ENCODE measurements at places on chromosomes 2 and 18. TPM values are rescaled to one million over a fixed set of nuclear protein-coding genes. Genes with fewer than 3 reads are reported as not detected.
A peak's percentile ranks its signal among the peaks of the same experiment; 100 is the strongest.

DNA sequence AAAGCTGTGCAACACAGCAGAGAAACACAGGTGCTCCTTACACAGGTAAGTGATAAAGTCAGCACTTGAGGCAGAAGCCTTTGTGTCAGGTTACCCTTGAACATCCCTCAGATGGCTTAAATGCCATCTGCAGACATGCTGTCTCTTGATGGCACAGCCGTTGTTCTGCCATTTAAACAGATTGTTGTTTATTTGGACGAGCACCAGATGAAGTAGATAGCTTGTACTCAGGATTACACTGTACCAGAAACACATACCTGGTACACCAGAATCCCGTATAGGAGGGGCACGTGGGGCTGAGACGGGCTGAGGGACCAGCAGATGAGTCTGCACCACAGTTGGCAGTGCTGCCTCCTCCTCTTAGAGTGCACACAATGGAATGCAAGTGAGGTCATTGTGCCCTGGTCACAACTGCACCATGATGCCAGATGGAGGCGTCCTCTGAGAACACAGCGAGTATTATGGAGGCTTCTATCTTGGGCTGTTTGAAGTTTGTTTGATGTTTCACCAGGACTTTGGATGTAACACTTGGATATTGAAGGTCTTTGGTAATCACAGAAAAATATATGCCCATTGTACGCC, 143.0 kb downstream of the TANC1 start:
- no peak for DNase-seq

DNA sequence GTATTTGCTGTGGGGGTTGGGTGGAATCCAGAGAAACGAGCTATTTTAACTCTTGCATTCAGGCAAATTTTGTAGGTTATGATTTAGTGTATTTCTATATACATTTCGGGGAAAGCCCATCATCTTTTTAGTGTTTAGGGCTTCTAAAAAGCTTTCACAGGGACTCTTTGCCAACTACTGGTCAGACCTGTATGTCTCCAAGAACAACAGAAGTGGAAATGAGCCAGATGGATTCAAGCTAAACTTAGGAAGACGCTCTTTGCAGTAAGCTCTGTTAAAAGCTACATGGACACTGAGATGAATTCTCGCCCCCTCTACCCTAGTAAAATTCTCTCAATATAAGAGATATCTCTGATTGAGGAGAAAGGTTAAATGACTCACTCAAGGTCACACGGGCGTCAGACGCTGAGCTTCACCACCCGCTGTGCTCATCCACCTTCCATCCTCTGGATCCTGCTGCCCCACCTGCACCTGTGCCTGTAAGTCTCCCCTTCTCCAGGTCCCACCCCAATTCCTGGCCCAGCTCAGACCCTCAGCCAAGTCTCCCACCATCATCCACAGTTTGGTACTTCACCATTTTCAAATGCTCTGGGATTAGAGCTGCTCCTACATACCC, 85.6 kb downstream of the MARCHF4 start:
- DNase-seq = no peak

DNA sequence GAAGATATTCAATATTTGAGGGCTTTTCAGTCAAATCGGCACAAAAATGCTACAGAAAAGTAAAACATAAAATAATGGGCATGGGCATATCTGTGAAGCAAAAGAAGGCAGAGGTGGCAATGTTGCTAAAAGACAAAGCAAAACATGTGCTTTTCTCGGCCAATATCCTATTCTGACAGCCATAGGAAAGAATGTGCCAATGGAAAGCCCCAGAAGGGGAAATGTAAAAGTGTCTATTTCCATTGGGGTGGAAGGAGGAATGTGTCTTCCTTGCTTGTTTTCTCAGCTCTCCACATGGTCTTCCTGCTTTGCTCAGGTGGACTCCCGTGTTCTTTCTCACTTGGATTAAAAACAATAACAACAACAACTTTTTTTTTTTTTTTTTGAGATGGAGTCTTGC, 13.7 kb upstream of the PER2 start:
- DNase-seq = no peak

DNA sequence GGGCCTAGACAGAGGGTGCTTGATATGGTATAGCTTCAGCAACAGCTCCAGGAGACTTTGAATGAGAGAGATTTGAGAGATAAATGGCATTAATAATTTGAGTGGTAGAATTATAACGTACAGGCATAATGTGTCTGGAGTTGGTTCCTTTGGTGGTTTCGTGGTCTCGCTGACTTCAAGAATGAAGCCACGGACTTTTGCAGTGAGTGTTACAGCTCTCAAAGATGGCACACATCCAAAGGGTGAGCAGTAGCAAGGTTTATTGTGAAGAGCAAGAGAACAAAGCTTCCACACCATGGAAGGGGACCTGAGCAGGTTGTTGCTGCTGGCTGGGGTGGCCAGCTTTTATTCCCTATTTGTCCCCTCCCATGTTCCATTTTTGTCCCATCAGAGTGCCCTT, 23.1 kb downstream of the PDCD1 start:
- DNase-seq = no peak

DNA sequence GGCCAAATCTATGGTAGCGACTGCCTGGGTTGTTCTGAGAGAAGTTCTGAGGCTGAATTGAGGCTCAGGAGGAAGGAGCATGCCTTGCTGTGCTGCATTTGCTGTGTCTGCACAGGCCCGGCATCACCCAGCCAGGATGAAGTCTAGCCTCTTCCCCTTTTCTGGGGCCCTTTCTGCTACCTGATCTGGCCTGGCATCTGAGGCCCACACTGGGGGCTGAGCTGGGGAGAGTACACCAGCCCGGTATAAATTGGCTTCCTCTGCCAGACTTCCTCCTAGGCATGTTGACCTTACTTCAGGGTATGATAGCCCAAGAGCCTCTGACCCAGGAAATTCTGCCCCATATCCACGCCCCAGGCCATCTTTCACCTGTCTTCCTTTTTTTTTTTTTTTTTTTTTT, 30.0 kb downstream of the MRPL35 start:
- DNase-seq = peak; percentile 67

- DNase-seq = no peak
Measured at GRCh38 chr2:231383416-231384108, 11.9 kb upstream of the B3GNT7 start.

DNA sequence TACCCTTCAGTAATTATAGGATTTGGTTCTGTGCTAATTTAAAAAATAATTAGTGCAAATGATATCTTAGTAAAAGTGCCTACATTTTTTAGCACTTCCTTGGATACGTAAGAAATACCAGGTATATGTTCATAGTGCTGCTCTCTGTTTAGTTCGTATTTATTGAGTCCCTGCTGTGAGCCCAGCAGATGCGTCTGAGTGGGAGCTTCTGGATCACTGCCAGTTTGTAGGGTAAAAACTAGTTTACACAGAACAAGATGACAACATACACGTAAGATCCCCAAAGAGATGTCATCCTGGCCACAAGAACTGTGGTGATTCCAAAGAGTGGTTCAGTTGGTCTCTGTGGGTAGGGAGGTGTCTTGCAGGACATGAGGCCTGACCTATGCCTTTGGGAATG, 103.2 kb downstream of the CTIF start:
- DNase-seq = no peak

- DNase-seq = no peak
Measured at GRCh38 chr2:22838461-22838860, 546.5 kb upstream of the KLHL29 start.

DNA sequence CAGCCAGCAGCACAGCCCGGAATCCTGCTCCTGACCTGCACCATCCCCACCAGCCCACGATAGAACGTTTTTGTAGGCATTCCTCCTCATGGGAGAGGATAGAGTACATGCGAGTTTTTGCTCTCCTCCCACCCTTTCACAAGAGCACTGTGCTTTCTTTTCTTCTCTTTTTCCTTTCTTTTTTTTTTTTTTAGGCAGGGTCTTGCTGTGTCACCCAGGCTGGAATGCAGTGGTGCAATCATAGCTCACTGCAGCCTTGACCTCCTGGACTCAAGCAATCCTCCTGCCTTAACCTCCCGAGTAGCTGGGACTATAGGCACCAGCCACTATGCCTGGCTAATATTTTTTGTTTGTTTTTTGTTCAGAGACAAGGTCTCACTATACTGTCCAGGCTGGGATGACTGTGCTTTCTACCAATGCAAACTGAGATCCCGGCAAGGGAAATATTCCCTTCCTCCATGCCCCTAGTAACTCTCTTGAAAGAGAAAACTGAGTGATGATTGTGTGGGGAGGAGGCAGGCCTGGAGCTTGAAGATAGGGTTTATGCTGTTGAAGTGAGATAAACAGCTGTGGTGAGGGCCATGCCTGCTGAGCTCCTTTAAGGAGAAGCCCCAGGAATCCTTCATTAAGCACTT, 82.6 kb upstream of the TXNDC2 start:
- no peak for DNase-seq

GRCh38 chr18:77210249-77210648, 39.4 kb upstream of the GALR1 start:
- DNase-seq = no peak

- no peak for DNase-seq
Measured at GRCh38 chr2:230258483-230258882, 32.9 kb downstream of the SP140 start.

- DNase-seq = no peak
Measured at GRCh38 chr2:85785871-85786270, 32.1 kb downstream of the ATOH8 start.

DNA sequence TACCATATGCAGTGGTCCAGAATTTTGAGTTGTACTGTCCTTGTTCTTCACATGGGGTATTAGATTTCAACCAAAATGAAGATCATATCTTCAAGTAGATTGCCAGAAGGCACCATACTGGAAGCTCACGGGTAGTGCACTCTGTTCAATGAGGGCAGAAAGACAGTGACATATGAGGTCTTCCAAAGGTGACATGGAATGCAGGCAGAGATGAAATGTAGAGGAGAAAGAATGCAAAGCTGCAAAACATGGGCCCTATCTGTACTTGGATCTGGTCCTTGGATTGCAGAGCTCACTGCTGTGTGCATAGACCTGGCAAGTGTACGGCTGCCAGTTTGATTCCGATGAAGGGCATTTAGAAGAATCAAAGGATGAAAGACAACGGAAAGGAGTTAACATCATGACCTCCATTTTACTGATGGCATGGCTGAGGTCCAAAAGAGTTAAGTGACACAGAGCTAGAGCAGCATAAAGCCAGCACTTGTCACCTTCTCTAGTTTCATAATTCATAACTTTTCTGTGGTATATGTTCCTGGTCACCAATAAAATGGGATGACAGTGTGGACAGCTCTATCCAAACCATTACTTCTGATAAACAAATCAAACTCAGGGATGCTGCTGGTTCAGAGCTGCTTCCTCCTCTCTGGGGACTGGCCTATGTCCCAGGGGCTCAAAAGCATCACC, 64.7 kb downstream of the BCL2 start:
- no peak for DNase-seq

DNA sequence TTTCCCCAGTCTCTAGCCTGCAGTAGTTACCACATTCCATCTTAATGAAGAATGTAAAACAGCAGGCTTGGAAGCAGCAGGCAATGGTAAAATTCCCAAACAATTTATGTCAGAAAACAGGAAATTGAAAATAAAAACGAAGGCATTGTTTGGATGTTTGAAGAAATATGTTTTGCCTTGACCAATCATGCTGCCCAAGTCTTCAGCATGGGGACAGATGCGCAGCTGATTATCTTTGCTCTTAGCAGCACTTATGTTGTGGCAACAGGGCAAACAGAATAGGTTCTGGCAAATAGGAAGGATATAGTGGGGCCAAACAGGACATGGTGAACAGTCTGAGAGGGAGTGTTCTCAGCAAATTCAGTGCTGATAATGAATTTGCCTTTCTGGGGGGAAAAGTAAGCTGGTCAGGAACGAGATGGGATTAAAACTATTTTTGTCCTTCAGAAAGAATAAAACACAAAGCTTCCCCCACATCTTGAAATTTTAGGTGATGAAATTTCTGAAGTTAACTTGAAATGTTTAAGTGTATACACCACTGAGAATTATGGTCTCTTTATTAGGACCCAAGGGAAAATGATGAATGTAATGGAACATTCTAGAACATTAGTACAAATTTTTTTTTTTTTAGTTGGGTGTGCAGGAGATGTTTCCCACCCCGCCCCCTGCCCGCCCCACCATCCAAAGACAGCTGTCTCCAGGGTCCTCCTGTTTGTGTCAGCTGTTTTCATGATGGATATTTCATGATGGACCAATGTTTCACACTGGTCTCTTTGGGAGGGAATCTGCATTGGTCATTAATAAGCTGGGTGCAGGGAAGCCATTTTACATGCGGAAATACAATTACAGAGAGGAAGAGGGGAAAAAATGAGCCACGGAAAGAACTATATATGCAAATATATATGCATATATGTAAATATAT, 239.5 kb upstream of the REV1 start:
- DNase-seq = no peak

GRCh38 chr18:32381761-32382160, 88.9 kb downstream of the GAREM1 start:
- no peak for DNase-seq

GRCh38 chr2:36058076-36058475, 297.5 kb upstream of the CRIM1 start:
- no peak for DNase-seq

DNA sequence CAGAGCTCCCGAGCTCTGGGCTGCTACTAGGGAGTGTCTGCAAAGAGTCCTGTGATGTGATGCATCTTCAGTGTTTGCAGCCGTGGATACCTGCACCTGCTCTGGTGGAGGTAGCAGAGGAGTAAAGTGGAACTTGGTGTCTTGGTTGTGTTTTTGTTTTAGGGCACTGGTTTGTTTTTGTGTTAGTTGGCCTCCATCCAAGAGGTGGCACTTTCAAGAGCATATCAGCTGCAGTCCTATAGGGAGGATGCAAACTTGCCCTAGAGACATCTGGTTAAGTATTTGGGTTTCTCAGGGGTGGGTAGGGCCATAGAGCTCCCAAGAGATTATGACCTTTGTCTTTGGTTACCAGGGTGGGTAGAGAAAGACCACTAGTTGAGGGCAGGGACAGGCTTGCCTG, 1249.0 kb upstream of the FAM98A start:
- no peak for DNase-seq

DNA sequence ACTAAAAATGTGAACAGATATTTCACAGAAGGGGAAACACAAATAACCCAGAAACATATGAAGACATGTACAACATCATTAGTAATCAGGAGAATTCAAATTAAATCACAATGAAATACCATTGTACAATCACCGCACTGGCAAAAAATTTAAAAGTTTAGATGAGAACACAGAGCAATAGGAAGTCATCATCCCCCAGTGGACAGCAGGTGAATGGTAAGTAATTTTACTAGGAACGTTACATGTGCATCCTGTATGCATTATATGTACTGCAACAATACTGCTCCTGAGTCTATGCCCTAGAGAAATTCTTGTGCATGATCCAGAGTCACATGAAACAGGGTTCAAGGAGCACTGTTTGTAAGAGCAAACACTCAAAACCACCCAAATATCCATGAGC, 713.8 kb downstream of the NRXN1 start:
- DNase-seq = no peak

NEB gene
- 5.1 TPM for total RNA-seq

Data from B cell (primary cell).